Hematopoietic multipotent progenitor cell (in vitro differentiated cells): ENCODE measurements at places on chromosomes 4 and X. TPM values are rescaled to one million over a fixed set of nuclear protein-coding genes. Genes with fewer than 3 reads are reported as not detected.

DNA sequence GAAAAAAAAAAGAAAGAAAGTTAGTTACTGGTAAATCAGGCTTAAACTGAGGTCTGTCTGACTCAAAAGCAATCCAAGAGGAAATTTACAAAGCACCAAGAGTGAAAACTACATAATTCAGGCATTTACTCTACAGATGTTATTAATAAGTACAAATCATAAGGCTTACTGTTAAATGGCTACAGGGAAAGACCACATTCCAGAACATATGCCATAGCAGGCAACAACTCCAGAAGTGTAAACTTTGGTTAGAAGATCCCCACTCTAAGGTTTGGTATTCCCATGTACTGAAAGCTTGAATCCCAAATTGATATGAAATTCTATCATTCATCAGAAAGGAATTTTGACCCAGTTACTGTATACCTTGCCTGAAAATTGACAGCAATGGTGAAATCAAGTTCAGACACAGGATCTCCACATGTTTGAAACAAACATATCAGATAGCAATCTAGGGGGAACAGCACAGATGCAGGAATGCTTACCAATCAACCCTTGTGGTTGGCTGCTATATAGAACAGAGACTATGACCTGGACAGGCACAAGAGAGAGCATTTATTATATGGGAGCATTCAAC lies 6.6 kb downstream of the USP26 start:
- no peak for DNase-seq

GRCh38 chrX:64394874-64395567 lies at the start of gene MTMR8:
Gene MTMR8 (minus strand): TSS chrX:64395452. CDS start chrX:64395363, 89 bp downstream.
- peak; percentile 49 for DNase-seq

- DNase-seq, result peak; percentile 10
Observed at GRCh38 chrX:120604361-120604782, 471 bp downstream of the MCTS1 start.

- DNase-seq, result no peak
Observed at GRCh38 chrX:135984791-135985156, 461 bp upstream of the SLC9A6 start.

DNA sequence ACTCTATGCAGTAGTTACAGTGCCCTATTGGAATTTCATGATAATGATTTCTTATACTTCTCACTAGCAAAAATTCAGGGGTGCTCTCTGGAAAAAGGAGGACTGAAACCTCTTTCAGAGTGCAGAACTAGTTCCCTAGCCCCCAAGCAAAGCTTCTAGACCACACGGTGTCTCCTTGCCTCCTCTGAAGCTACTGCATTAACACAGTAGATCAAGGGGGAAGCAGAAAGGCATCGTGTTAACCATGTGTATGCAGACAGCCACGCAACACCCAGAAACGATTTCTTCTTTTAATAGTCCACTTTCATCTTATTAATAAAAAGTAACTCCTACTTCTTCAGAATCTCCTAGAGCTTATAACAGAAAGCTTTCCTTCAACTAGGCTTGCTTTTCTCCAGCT lies 44.7 kb downstream of the MAML3 start:
- no peak for DNase-seq

DNA sequence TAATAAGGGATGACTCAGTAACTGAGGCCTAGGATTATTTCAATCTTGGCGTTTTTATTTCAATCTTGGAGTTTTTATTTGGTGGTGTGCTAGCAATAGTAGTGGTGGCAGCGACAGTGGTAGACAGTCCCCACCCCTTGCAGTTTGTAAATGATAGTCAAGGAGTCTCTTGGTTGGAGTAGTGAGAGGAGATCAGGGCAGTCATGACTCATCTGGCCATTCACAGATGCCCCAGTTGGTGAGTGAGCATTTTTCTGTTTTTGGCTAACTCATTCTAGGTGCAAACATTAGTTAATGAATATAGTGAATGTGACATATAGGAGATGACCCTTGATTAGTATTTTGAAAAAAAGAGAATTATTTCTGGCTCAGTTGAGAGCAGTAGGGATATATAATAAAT lies 93.5 kb upstream of the ADAD1 start:
- DNase-seq, result no peak

- peak; percentile 51 for DNase-seq
Observed at GRCh38 chr4:165612936-165613335, 234.1 kb downstream of the CPE start.

TBX22 gene
- total RNA-seq, result not detected

TDO2 gene
- not detected for total RNA-seq

DDIT4L gene
- not detected for total RNA-seq

PRRG3 gene
- total RNA-seq, result not detected
